ENCODE measurements at places on chromosomes 4 and X. TPM values are rescaled to one million over a fixed set of nuclear protein-coding genes. Genes with fewer than 3 reads are reported as not detected.

- DNase-seq: no peak
These were observed 56.4 kb upstream of the SCML1 start for GRCh38 chrX:17680732-17681413.

DNA sequence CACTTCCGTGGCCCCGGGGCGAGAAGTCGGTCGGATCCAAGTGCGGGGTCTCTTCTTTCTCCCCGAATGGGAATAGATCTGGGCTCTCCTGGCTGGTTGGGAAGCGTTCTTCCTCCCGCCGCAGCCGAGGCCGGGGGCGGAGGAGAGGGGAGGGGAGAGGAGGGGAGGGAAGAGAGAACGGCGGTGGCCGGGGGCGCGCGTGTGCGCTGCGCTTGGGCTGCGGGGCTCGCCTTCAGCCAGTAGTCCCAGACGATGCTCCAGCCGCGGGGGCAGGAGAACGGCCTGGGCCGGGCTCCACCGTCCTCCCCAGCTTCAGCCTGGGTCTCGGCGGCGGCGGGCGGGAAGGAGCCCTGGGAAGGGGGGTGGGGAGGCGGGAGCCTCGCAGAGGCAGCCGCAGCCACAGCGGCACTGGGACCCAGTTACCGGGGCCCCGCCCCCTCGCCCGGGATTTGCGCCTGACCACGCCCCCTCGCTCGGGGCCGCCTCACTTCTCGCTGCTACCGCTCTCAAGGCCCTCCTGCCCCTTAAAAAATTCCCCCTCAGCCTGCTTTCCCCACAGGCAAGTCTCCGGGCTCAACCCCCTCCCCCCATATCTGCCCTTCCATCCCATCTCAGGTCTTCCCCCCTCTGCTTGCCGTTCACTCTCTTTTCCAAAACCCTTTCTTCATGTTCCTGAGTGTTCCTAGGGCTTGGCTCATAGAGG lies at the start of gene FGD1:
FGD1 (minus strand) TSS at position 421 of the 703 bp plus-strand sequence. CDS start 802 bp downstream, outside the sequence.
- DNase-seq: peak; percentile 81

DNA sequence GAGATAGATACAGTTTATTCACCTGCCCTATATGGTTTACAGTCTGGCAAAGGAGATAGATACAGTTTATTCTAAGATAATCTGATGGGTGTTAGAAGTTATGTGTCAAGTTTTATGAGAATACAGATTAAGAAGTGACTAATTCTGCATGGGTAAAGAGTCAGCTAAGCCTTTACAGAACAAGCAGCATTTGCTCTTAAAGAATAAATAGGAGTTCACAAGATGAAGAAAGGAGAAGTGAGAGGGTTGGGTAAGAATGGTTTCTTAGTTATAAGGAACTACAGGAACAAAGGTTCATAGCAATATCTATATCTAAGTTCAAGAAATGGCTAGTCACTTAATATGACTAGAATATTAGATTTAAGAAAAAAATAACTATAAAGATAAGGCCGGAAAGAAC lies 47.6 kb downstream of the THOC2 start:
- DNase-seq: no peak

DNA sequence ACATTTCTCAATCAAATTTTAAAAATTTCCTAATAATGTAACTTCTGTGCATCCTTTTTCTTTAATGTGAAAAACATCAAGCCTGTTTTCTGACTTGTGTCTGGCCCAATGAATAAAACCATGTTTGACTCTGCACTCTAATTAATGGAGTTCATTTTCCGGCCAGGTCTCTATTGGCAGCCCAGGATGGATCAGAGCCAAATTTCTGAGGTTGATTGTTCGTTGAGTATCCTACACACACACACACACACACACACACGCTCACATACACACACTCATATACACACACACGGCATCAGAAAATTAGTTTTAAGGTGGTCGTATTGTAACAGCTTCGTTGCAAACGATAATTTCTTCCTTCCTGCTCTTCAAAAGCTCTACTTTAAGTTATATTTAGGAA lies 28.9 kb upstream of the TLL1 start:
- DNase-seq: no peak

- DNase-seq: peak; percentile 8
These were observed 1.7 kb upstream of the MAGEH1 start for GRCh38 chrX:55450259-55450658.

DNA sequence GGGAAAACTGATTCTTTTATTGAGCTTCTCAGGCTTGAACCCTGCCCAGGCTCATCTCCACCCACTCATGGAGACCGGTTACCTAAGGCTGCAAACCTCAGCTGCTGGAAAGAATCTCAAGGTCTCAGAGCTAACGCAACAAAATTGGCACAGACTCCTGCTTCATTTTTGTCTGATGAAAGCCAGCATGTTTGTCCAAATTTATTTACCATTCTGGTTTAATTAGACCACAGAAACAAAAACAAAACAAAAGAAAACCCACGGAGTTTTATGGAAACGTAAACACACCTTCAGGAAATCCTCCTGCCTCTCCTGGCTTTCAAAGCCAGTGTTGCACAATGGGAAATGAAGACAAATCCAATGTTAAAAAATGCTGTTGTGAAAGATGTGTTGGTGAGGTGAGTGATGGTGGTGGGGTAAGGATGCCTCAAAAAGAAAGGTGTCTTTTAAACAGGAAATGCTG lies 56.4 kb upstream of the PDLIM3 start:
- no peak for DNase-seq

- DNase-seq: no peak
These were observed 65.7 kb upstream of the PSAPL1 start for GRCh38 chr4:7500404-7500803.

- no peak for DNase-seq
These were observed 534.6 kb downstream of the BCOR start for GRCh38 chrX:39563178-39563577.

DNA sequence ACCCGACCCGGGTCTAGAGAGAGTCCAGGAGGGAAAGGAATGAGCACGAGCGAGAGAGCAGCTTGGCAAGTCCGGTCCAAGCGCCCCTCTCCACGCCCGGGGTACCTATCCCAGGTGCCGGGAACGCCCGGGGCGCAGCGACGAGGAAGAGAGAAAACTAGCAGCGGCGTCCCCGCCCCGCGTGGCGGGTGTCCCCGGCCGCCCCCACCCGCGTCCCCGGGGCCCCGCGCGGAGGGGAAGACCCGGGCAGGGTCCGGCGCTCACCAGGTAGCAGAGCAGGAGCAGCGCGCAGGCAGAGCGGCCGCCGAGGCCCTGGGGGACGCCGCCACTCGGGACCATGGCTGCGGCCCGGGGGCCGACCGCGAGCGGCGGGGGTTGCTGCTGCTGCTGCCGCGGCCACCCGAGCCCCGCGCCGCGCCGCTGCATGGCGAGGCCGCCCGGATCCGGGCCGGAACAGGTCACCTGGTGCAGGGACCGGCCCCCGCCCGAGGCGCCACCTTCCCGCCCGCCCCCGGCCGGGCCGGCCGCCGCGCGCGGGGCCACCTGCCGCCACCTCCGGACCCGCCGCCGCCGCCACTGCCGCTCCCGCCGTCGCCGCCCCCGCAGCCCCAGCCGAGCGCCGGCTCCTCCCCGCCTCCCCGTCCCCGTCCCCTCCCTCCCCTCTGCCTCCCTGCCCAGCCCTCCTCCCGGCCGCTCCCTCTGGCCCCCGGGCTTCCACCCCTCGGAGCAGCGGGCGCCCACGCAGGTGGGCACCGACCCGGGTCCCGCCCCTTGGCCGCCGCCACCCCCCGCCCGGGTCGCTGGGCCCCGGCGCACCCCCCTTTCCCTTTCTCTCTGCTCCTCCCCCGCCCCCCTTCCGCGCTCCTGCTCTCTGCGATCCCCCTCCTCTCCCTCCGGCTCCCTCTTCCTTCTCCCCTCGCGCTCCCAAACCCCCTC lies at the start of gene SEL1L3:
SEL1L3 (minus strand) TSS at position 578 of the 936 bp plus-strand sequence; CDS start at position 426, 152 bp downstream.
- DNase-seq: peak; percentile 77

DNA sequence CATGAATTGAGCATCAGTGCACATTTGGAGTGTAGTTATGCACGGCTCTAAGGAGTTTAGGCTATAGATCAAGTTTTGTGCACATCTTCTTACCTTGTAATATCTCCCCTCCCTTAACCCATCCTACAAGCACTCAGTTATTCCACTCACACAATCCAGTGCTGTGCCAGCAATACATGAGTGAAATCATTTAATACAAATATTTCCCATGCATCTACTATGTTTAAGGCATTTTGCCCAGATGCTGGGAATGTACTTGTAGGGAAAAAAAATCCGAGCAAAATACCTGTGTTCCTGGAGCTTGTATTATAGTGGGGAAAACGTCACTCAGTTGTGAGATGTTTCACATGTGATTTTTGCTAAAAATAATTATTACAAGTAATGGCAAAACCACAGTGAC lies 191.6 kb upstream of the LDB2 start:
- no peak for DNase-seq

DNA sequence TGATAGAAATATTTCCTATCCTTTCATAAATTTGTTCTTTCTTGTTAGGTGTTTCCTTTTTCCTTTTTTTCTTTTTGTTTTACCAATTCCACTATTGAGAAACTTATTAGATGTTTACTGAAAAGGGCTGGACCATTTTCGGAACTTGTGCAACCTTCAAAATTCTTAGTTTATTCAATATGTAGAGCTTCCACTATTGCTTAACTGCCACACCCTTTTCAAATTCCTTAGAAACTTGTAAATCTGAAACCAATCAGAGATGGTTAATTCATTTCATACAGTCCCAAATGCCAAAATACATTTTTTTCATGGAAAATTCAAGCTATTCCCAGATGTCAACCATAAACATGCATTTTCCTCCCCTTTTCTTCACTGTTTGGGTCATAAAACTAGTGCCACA lies 66.1 kb upstream of the SLC39A8 start:
- DNase-seq: no peak

DNA sequence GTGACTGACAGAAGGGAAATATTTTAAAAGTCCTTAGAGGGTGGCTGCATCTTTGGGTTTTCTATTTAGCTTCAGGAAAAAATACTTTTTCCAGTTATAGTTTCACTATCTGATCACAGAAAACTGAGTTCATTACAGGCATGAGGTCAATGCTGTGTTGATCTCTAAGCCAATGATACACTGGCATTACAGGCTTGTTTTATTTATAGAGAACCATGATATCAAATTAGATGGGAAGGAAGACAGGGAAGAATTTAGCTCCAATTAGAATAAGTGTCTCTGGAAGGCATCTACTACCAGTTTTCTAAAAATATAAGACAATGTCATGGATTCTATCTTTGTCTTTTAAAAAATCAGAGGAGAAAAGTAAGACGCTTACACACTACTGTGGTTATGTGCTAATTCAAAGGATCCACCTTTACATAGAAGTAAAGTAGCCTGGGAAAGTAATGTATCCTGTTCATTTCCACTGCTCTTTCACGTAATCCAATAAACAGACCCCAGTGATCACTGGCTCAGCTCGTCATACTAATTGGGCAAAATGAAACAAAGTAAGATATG lies 344.5 kb upstream of the PPARGC1A start:
- DNase-seq: no peak

DNA sequence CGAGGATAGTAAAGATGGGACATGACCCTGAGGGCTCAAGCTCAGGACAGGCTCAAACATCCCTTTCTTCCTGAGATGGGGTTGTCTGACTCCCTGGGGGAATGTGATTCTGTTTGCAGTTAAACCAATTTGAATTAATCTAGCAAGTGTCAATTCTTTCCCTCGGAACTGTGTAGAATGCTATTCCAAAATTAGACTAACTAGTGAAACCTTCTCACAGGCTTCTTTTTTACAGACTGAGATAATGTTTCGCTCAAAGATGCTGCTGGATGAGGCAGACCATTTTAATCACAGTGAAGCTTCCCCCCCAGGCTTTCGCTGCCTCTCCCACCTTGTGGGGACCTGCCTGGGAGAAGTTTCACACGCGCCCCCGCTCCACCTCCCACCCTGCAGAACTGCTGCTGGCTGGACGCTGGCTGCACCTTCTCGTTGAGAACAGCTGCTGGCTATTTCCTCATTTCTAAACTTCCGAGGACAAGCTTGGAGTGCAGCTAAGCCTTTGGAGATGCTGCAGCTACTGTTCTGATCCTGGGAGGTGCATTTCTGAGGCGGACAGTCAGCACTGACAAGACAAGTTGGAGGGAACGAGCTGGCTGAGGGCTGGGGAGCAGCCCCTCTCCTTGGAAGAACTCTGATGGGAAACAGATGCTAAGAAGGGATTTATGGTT lies 297.8 kb downstream of the RAPGEF2 start:
- DNase-seq: no peak

- no peak for DNase-seq
These were observed 262.8 kb upstream of the VCX start for GRCh38 chrX:7580127-7580526.

DNA sequence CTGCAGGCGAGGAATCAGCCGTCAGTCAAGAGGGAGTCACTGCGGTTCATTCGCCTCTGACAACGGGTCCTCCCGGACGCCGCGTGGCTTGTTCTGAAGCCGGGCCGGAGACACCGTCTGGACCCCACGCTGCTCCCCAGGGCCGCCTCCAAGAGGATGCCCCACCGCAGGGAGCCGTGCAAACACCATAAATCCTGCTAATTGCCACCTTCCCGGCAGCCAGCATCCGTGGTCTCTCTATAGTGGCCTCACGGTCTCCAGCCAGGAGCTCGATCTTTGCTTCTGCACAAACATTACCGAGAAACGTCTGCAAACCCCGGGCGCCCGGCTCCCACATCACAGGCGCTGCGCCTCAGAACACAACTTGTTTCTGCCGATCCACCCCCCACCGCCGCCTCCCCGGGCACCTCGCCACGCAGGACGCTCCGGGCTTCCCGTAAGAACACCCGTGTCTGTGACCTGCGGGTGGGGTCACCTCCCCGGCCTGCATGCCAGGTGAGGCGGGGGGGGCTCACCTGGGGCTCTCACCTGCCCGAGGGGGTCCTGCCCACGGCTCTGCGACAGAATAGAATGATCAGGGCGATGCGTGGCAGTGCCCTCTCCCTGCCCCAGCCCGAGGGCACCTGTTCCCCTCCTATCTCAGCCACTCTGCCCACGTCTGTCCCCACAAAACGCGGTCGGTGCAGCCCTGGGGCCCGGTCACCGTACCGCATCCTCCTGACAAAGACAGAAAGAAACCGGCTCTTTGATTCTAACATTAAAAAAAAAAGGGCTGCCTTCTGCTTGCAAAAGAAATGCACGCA lies 32.4 kb upstream of the PPP2R3B start:
- no peak for DNase-seq

- no peak for DNase-seq
These were observed 46.9 kb upstream of the YTHDC1 start for GRCh38 chr4:68396756-68397155.

- no peak for DNase-seq
These were observed 29.8 kb downstream of the HEPH start for GRCh38 chrX:66193821-66194220.

DNA sequence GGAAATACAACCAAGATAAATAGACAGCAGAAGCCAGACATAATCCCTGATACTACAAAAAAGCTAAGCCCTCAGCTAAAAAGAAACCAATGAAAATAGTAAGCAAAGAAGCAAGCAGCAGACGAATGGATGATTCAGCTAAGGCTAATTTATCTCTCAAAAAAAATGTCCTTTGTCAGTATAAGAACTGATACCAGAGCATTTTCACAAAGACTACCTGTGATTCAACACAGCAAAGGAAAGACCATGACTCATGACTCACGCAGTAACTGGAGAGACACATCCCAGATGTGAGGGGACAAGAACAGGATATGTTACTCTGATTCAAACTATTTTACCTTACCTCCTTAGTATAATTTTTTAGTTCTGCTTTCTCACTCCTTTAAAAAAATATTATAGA lies 22.7 kb upstream of the TMPRSS11F start:
- DNase-seq: no peak

Gene KCND1
- total RNA-seq: 1.3 TPM

Gene FAM133A
- not detected for total RNA-seq

Gene CT47B1
- total RNA-seq: not detected

Gene ITGB1BP2
- not detected for total RNA-seq

Gene AKAP17A
- total RNA-seq: 55.5 TPM

Gene GASK1B
- 22.3 TPM for total RNA-seq

Gene SMC1A
- 38.6 TPM for total RNA-seq

Gene MAGEE1
- total RNA-seq: 5.9 TPM

Gene SPANXB1
- total RNA-seq: not detected

Gene TLR6
- total RNA-seq: 1.8 TPM

Gene SULT1E1
- total RNA-seq: not detected

Gene NDUFB11
- 80.1 TPM for total RNA-seq
